ENCODE measurements at places on chromosomes 12 and 14.

DNA sequence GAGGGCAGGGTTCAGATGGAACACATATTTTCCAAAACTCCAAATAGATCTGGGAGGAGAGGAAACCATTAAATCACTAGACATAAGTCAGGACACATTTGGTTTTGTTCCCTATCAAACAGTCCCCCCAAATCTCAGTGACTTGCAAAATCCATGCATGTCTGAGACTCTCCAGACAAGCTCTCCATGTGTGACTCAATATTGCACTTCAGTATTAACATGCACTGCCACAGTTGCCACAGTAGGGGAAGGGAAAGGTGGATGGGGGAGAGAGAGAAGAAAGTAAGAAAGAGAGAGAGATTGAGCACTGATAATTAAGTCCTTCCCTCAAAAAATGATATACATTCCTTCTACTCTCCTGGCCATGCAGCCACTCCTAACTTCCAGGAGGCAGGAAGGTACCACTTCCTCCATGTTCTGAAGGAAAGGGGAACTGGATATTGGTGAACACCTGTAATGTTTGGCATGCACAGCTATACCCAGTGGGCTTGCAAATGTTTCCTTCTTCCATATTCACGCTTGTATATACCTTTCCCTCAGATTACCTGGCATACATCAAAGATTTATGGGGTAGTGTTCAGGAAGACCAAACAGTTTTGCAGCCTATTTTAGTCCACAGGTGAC, 310.0 kb downstream of the ZFP36L1 start:
- DNase-seq = no peak

DNA sequence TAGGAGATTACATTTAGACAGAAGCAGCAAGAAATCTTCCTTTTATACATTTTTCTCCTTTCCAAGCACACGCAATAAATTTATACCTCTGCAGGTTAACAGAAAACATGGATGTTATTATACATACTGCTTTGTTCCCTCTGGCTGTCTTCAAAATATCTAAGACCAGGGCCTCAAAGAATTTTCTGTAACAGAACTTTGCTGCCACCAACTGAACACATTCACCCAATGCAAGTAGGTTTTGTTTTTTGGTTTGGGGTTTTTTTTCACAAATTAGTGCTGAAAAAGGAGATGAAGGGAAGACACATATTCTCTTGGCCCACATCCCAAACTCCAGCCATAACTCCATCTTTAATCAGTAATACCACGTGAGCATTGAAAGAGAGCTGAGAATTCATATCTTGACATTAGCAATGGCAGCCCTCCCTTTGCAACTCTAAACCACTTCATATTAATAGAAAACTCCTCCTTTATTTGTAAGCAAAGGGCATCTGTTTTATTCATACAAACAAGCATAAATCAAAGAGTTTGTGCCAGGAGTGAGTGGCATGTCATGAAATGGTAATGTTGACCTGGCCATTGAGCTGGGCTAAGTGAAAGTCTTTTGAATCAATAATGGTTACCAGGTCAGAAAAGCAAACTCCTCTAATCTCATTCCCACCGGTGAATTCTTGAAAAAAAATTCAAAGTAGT, 150.8 kb upstream of the FSCB start:
- no peak for DNase-seq

GRCh38 chr12:39006286-39006685, 100.9 kb upstream of the CPNE8 start:
- no peak for DNase-seq

DNA sequence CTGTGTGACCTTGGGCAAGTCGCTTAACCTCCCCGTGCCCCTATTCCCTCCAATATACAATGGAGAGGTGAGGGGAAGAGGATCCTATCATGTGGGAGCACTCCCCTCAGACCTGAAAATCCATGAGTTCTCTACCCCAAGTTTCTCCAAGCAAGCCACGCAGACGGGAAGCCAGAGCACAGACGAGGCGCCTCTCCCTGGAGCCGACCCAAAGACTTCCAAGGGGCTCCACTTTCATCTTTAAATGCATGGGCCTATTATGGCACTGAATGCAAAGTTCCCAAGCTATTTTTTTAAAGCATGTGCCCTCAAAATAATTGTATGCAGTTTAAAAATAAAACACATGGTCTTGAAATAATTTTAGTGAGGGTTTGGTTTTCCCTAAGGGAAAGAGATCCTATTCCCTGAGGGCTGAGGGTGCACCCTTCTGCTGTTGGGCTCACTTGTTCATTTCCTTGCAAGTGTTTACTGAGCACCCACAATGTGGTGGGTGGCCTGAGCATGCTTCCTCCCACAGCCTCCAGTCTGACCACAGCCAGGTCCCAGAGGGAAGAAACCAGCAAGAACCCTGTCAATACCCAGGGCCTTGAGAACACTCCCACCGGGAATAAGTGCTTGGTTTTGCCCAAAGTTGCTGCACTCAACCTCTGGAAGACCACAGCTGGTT, 14.6 kb downstream of the CMKLR1 start:
- DNase-seq = no peak

DNA sequence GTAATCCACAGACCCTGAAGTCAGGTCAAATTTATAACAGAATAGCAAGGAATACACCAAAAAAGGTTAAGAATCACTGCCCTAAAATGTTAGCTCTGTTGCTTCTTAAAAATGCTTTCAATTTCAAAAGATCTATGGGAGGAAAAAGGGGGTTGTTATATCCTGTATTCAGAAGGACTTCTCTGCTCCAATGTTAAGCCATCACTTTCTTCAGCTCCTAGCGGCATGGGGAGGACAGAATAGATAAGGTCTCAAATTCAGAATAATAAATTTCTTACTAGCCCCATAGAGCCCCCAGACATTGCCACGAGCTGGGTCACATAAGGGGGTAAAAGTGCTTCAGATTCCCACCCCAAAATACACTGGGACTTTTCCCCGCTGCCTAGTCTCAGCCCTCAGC, 49.8 kb downstream of the CPM start:
- no peak for DNase-seq

DNA sequence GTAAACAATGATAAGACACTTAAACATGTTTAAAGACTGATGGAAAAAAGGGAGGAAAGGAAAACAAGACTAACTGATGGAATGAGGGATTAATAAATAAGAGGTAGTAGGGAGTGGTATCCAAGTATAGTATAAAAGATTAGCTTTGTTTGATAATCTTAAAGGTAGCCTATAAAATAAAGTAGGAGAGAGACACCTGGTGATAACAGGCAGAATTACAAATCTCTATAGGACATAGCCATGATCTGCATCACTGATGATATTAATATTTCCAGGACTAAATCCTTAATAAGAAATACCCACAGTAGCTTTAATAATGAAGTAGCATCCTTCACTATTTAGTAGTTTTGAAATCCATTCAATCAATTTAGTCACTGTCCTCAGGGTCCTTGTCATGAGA, 30.4 kb downstream of the DLGAP5 start:
- DNase-seq = no peak

- no peak for DNase-seq
Observed at GRCh38 chr14:31269634-31270195, 62.1 kb upstream of the HECTD1 start.

DNA sequence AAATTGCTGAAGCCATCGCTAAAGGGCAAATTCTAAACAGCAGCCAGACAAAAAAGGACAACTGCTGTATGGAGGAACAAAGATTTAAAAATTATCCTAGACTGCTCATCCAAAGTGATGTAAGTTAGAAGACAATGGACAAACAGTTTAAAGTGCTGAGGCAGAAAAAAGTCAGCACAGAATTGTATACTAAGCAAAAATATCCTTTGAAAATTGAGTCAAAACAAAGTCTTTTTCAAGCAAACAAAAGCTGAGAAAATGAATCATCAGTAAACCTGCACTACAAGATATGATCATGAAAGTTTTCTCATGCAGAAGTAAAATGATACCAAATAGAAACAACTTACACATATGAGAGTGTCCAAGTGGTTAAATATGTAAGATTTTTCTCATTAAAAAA, 43.6 kb downstream of the EML5 start:
- no peak for DNase-seq

DNA sequence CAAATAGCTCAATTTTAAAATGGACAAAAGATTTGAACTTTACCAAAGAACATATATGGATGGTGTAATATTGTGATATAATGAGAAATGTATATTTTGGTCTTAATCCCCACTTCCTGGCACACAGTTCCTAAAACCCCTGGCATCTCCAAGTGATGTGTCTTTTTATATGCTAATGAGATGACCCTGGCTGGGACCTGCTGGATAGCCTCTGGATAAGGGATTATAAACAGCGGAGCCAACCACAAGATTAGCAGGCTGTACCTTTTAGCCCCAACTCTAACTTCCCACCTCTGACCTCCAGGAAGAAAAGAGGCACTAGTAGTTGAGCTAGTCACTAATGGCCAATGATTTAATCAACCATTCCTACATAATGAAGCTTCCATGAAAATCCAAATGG, 130.0 kb downstream of the DPF3 start:
- DNase-seq = no peak

- DNase-seq = no peak
Observed at GRCh38 chr14:61188196-61188595, 92.9 kb downstream of the TMEM30B start.

- DNase-seq = no peak
Observed at GRCh38 chr12:104339663-104340062, 36.1 kb downstream of the EID3 start.

- no peak for DNase-seq
Observed at GRCh38 chr12:59929110-59929509, 333.3 kb downstream of the SLC16A7 start.

DNA sequence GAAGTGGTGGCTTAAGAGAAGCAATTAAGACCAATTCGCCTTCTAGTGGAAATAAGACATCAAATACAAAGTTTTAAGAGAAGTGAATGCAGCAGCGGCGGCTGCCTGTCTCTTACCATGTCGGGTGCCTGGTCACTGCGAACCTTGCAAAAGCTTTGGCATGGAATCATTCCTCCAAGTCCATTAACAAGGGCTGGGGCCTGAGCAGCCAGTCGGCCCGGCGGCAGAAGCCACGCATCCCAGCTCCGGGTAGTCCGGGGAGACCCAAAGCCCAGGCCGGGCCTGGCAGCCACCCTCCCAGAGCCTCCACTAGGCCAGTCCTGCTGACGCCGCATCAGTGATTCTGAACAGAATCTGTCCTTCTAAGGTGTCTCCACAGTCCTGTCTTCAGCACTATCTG, 321.0 kb downstream of the TMEM121 start:
- DNase-seq = no peak

DNA sequence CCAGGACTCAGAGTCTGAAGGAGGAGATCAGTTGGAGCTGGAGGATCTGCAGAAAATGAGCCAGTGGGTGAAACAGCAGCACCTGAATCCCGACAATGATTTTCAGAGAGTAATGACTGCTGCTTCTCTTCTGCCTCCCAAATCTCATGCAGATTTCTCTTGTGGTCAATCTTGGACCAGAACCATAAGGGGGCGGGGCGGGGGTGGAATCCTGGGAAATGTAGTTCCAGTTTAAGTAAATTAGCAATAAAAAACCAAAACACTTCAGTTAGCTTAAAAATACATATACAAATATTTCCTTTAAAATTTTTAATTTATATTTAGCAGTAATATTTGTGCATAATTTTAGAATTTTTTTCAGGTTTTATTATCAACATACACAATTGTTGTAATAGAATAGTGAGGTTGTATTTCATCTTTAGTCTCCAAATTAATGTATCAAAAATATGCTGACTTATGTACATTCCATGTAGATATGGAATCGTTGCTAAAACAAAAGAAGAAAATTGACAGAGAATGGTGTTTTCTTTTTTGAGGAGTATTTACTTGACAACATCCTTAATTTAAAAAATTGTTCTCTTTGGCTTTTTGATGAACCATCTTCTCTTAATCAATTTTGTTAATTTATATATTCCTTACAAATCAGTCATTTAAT, 223.5 kb upstream of the SYT10 start:
- no peak for DNase-seq

GRCh38 chr14:35292051-35292769, at the start of gene PSMA6:
Gene PSMA6 (plus strand): TSS chr14:35292382. CDS start chr14:35292477, 95 bp downstream.
- peak; percentile 95 for DNase-seq

DNA sequence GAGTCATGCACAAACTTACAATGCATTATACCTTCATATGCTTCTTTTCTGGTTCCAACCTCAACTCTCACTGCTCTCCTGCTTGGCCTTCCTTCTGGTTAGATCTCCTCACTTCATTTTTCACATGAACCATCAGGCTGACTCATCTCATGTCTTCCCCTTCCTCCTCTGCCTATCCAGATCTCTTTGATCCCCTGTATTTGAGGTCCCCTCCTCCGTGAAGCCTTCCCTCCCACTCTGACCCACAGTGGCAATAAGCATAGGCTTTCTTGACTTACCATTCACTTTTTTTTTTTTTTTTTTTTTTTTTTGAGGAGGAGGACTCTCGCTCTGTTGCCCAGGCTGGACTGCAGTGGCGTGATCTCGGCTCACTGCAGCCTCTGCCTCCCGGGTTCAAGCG, 14.7 kb upstream of the ASIC1 start:
- DNase-seq = no peak

DNA sequence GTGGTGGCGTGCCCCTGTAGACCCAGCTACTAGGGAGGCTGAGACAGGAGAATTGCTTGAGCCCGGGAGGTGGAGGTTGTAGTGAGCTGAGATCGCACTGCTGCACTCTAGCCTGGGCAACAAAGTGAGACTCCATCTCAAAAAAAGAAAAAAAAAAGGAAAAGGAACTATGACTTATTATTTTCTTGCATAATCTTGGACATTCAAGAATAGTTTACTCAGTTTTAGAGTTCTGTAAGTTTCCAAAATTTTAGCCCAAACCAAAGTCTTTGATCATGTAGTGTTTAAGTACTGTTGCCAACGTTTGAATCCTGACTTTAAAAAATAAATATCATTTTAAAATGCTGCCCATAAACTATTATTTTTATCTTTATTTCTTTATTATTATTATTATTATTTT, 6.2 kb downstream of the PSMA6 start:
- no peak for DNase-seq

- no peak for DNase-seq
Observed at GRCh38 chr12:32360956-32361355, 38.4 kb upstream of the FGD4 start.

GRCh38 chr14:105616802-105617192, 90.4 kb downstream of the TMEM121 start:
- no peak for DNase-seq

GRCh38 chr12:101783150-101783549, 43.9 kb upstream of the SYCP3 start:
- no peak for DNase-seq

DNA sequence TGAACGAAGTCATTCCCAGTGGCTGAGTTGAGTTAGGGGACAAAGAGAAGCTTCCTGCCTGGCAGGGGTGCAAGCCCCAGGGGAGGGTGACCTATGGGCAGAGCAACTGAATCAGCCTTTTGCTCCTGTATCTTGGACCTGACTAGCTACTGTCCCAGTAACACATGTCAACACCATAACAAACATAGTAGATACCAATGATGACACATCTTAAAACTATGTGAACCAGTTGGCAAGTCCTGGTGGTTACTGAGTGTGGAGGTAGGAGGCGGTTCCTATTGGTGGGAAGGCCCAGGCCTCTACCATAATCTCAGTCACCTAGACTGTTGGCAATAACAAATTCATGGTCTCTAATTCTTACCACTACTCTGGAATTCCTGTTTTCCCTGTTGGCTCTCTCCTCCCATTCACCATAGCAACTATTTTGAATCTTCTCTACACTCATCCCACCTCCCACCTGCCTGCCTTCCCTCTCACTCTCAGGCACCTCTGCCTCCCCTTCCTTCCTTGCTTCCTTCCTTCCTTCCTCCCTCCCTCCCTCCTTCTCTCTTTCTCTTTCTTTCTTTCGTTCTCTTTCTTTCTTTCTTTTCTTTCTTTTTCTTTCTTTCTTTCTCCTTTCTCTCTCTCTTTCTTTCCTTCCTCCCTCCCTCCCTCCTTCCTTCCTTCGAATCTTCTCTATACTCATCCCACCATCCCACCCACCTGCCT, 8.1 kb upstream of the P2RX7 start:
- DNase-seq = no peak

- no peak for DNase-seq
Observed at GRCh38 chr12:105677672-105678071, 347.2 kb downstream of the C12orf75 start.

Data from iPS DF 19.7 (cell line).